ENCODE measurements at places on chromosomes 3 and 15.

- DNase-seq, result no peak
Observed at GRCh38 chr15:78243058-78243457, 8.7 kb upstream of the ACSBG1 start.

- no peak for DNase-seq
Observed at GRCh38 chr3:59527493-59527892, 477.7 kb upstream of the CFAP20DC start.

- DNase-seq, result no peak
Observed at GRCh38 chr3:30549600-30549999, 56.8 kb upstream of the TGFBR2 start.

DNA sequence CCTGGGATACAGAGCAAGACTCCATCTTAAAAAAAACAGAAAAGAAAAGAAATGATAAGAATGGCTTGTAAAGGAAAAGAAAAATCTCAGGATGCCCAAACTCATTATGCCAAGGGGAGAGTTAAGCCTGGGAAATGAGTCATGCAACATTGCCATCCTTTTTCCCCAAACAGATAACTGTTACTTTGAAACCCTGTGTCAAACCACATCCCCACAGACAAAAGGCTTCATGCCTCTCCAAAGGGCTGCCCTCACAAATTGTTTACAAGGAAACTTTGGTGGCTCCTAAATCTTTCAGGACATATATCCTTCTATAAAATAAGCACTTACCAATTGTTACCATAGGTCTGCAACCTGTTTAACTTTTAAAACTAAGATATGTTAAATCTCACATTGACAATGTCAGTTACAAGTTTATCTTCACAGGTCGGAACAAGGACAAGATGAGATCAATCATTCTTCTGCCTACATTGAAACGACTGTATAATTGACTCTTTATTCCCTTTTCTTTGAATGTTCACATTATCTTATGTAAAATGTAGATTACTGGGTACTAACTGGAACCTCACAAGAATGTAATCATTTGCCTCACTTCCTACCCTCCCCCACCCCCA lies 18.6 kb upstream of the SENP7 start:
- DNase-seq, result no peak

DNA sequence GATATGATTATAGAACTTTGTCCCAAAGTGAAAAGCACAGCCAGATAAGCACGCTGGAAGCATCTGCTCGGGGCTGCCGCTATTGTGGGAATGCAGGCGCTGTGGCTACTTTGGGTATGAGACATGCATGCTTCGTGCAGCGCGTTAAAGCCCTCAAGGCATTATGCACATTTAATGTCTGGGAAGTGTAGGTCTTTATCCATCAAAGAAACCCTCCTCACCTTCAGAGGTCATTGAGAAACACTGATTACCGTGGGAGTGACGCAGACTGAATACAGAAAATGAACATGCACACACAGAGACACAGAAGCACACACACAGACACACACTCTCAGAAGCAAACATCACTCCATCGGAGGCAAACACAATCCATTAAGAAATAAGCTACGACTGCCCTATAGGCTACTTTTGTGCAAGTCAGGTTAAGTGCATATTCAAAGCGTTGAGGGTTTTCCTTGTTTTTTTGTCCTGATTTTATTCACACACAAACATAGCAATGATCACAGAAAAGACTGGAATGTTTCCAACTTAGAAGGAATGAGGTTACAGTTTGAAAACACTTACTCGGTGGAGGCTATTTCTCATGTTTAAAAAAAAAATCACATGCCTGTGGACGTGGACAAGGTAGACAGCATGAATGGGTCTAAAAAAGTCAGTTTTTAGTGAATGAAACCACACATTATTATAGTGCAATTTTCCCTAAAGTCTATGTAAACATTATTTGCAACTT lies 68.5 kb downstream of the PLCH1 start:
- no peak for DNase-seq

DNA sequence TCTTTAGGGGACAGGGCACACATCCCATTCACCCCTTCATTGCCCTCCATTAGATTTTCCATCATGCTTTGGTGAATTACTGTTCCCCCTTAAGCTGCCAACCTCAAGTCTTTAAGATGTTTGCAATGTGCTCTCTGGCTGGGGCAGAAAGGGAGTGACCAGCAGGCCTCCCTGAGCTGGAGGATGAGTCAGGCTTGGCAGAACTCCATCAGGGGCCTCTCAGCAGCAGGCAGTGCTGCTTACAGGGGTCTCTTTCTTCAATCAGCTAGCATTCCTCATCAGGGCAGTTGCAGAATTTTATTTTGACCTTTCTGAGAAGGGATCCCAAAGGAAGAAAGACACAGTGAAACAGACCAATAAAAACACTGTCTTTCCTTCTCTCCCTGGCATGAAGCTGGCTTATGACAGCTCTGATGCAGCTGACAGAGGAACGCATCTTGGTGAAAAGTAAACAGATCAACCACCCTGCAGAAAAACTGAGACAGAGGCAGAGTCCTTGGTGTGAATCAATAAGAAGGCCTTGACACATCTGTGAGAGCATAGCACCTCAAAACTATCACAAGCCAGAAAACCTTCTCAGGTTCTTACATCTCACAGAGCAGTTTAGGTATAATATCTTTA lies 88.7 kb upstream of the MRPL3 start:
- DNase-seq, result no peak

GRCh38 chr15:69606921-69607500 lies 154.4 kb downstream of the RPLP1 start:
- DNase-seq, result no peak

- DNase-seq, result peak; percentile 3
Observed at GRCh38 chr15:33894193-33894592, 74.1 kb upstream of the CHRM5 start.

GRCh38 chr3:69999140-70000027 lies at the start of gene SAMMSON:
Gene SAMMSON, plus strand, starts transcription at chr3:69999733.
- DNase-seq, result peak; percentile 33

- DNase-seq, result no peak
Observed at GRCh38 chr3:20456511-20456910, 270.5 kb upstream of the SGO1 start.

- no peak for DNase-seq
Observed at GRCh38 chr15:96255599-96255998, 74.9 kb upstream of the NR2F2 start.

GRCh38 chr3:50167069-50167840 lies 12.1 kb downstream of the SEMA3F start:
- DNase-seq, result no peak

DNA sequence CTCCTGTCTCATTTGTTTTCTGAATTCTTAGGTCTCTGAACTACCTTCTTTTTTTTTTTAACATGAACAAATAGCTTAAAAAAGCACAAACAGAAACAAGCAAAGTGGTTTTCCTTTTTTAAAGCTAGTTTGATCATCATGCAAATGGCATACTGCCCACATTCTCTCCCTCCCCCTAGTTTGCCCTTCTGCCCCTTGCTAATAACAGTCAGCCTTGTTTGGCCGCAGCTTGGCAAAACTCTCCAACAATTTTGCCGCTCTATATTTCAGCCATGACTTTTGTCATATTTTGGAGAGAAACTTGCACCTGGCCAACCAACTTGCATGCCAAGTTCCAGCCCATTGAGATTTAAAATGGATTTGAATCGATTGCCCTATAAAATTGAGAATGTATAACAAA lies 666.0 kb upstream of the NR2F2 start:
- DNase-seq, result no peak

DNA sequence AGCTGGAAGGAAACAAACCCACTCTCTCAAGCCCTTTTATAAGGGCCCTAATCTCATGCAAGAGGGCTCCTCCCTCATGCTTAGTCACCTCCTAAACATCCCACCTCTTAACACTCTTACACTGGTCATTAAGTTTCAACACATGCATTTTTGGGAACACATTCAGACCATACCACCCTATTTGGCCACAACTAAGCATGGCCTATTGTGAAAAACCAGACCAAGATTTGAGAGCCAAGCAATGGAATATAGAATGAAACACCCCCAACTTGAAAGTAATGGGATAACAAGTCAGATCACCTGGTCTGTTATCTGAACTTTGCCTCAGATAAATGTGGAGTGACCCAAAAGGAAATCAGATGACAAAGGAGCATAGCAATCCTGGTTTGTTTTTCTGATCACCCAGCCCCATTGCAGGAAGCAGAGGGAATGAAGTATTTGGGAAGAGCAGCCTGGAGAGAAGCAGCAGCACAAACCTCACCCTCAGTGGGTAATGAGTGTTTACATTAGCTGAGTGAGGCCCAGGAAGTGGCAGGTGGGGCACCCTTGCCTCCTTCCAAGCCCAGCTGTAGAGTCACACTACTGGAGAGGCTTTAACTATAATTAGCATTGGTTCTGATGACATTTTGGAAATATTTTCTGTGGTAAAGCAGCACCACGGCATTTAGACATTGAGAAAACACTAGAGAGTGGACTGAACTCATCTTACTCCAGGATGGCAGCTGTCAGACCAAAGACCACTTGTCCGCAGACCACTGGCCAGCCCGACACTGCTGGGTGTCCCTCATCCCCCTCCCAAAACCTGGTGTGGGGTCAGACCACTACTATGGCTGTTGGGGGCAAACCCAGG lies 48.8 kb upstream of the PRTG start:
- peak; percentile 20 for DNase-seq

DNA sequence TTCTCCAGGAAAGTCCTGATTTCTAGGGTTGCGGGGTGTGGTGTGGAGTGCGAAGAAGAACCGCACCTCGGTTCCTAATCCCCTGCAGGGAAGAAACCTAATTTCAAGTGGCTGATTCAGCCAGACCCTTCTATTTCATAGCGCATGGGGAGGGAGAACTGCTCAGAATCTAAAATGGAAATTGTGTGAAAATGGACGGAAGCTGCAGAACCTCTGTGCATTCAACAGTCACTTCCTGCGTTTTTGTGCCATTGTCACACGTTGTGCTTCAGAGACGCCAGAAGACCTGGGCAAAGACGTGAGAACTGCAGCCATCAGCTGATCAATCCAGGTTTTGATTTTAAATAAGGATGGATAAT lies 1.2 kb downstream of the SIDT1 start:
- DNase-seq, result no peak

GRCh38 chr3:140085001-140085400 lies 150.0 kb downstream of the CLSTN2 start:
- DNase-seq, result no peak

DNA sequence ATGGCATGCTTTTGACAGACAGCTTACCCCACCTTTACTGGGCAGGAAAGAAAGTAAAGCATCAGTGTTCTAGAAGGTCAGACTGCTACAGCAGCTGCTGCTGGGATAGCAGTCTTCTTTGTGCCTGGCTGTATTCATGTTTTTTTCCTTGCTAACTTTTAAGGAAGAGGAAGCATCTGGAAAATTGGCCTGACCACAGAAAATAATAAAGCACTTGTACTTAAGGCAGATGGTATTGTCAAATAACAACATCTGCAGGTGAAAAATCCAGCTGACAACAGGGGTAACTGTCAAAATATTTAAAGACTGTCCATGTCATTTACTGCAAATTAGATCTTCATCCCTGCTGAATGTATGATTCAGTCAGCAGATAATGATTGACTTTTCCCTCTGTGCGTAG lies 229.0 kb downstream of the OXSM start:
- DNase-seq, result no peak

- DNase-seq, result no peak
Observed at GRCh38 chr3:58866079-58866478, 183.7 kb downstream of the CFAP20DC start.

DNA sequence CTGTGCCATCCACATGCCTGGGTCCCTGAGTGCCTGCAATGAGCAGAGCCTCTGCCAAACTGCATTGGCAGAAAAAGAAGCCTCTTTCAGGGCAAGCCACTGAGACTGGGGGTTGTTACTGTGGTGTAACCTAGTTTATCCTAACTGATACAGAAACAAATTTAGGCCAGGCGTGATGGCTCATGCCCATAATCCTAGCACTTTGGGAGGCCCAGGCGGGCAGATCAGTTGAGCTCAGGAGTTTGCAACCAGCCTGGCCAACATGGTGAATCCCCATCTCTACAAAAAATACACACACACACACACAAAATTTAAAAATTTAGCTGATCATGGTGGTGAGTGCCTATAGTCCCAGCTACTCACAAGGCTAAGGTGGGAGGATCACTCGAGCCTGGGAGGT lies 221.6 kb downstream of the TBC1D2B start:
- DNase-seq, result no peak

DNA sequence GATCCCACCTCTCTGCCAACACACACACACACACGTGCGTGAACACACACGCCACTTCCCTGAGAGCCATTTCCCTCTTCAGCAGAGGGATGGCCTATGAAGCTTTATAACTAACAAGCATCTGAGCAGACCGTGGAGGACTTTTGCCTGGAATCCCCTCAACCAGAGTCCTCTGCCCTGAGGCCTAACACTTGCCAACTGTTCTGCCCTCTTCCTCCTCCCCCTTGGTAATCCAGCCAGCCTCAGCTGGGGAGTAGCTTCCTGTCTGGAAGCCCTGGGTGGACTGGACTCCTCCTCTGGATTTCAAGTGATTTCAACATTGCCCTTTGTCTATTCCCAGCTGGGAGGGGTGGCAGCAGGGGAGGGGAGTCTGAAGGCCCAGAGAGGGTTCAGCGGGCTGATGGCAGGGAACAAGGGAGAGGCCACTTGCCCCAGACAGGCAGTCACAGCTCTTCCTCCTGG lies 68.4 kb upstream of the HACD2 start:
- DNase-seq, result no peak

DNA sequence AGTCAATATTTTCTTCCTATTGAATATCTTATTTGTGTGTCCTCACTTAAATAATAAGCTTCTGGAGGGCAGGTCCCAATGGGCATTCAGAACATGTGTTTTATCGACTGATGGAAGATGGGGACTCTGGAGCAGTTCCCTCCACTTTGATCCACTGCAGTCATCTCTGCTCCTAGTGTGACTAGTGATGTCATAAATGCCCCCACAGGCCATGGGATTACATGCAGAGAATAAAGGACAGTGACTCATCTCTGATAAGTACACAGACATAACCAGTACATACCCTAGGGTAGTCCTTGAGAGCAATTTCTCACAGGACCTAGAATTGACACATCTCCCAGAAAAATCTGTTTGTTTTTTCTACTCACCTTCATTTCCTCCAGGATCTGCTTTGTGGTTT lies 49.4 kb upstream of the FMN1 start:
- no peak for DNase-seq

Measured in RPMI8226 (cell line).